ENCODE measurements at places on chromosomes 3 and 15.

DNA sequence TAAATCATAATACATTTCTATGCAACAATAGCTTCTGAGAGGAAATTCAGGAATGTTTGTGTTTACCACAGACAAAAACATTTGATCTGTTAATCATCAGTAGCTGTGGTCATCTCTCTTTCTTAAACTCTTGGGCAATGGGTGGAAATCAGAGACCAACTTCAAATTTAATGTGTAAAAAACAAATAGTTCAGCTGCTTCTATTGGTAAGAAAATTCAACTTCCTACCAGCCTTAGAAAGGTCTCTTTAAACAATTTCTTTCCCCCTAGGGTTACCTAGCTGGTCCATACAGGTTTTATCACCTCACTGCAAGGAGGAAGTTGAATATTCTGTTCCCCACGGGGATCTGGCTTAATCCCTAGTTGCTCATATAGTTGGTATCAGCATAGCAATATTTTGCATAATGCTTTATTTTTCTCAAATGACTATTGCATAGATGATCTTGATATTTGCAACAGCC lies 20.3 kb upstream of the PPP4R2 start:
- no peak for DNase-seq

DNA sequence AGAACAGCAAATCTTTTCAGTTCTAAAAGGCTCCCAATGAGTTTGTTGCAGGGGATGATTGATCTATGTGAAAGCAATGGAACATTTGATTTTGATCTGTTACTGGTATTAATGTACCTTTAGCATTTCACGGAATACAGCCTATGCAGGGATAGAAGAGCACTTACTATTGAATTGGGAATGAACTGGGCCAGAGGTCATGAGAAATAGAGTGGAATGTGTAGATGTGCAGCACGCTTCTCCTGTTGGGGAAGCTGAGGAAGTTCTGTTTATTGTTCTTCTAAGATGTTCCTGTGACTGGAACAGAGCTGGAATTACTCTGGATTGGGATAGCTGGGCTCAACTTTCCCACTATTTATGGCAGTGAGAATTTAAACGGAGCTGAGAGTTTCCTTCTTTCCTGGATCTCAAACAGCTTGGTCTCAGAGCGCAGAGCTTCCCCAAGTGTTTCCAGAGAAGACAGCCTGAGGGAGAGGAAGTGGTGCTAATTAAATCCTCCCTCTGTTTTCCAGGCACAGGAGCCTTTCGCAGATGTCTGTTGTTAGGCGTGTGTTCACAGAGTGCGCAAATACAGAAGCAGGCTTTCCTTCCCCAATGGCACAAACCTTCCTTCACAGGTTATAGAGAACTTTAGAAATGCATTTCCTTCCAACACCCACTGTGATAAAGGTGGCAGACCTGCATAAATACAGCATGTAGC lies 32.5 kb downstream of the TPRG1 start:
- no peak for DNase-seq

GRCh38 chr3:129045675-129046036 lies 14.9 kb upstream of the GP9 start:
- DNase-seq = no peak

DNA sequence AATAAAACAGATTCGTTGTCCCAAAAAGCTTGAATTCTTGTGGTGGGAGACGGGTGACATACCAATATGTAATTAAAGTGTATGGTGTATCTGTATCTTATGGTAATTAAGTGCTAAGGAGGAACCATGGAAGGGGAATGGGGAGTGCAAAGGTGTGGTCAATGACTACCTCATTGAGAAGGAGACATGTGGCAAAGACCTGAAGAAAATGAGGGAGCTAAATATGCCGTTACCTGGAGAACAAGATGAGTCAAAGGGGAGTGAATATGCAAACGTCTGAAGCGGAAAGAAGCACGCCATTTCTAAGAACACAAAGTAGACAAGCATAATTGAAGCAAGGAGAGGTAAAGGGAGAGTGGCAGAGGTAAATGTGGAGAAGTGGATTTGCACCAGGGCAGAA lies 115.7 kb downstream of the SI start:
- DNase-seq = no peak

GRCh38 chr3:69433969-69434325 lies 48.1 kb upstream of the FRMD4B start:
- no peak for DNase-seq

DNA sequence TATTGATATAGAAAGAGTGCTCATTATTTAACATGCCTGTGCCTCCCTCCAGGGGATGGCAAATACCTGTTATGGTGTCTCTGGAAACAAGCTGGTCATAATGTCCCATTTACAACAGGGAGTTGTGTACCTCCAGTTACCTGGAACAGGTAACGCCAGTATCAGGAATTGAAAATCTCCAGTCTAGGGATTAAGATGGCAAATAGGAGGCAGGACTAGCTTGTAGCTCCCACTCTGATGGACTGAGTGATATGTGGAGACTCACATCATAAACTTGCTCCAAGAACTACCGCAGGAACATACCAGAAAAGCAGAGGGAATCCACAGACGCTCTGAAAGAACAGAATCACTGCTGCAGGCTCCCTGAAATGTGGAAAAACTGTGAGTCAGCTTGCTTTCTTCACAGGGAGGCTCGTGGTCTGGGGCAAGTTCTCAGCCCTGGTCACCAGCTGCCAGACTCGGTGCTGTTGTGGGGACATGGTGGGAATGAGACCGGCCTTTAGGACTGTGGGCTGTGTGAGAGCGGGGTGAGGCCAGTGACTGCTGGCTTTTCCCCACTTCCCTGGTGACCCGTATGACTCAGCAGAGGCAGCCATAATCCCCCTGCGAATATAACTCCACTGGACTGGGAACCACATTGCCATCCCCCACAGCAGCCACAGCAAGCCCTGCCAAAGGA lies 97.4 kb downstream of the KCNAB1 start:
- DNase-seq = no peak

DNA sequence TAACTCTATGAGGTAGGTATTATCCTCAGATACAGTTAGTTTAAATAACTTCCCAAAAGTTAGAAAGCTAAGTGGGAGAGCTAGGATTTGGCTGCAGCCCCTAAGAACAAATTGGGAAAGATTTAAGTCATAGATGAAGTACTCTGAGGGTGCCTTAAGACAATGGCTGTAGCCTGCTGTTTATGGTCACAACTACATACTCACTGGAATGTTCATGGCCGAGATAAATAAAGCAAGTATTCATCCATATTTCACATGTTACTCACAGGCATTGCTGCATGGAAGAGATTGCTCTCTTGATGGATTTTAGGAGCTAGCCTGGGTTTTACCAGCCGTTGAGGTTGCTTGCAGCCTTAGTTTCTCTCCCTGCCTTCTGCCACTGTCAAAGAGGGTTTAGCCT lies 145.0 kb downstream of the CMSS1 start:
- DNase-seq = no peak

DNA sequence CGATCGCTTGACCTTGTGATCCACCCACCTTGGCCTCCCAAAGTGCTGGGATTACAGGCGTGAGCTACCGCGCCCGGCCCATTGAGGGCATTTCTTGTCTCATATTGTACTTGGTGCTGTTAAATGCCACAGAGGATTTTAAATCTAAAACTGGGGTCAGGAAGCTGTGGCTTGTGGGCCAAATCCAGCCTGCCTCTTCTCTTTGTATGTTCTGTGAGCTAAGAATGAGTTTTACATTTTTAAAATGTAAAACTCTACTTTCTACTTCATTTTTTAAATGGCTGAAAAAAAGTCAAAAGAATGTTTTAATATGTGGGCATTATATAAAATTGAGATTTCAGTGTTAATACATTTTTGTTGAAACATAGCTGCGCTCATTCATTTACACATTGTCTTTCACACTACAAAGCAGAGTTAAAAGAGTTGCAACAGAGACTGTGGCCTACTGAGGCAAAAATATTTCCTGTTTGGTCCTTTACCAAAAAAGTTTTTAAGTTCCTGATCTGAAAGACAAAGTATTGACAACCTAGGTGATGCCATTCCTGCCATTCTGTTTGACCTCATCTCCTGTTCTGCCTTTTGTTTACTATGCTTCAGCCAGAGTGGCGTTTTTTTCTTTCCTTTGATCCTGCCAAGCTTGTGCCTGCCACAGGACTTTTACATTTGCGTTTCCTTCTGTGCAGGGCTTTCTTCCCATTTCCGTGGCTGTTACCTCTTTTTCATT lies 50.4 kb downstream of the PDCD6IP start:
- DNase-seq = no peak

DNA sequence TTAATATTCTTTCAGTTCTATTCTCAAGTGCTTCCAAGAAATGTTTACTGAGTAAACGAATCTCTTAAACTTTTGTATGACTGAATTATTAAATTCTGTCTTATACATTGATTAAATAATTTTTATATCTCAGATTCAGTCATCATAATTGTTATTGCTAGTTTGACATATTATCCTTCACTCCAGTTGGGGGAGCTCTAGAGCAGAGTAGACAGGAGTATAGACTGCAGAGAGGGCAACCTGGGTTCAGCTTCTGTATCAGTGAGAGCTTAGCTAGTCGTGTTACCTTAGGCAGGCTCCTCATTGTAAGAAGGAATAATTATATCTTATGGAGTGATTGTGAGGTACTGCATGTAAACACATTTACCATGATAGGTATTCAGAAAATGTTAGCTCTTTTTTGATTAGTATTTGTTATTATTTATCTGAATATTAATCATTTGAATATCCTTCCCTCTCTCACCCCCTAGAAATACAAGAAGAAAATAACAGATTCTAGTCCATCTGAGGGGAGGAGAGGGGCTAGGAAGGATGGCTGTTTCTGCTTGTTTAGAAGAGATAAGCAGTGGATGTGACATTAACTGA lies 31.0 kb upstream of the ZCWPW2 start:
- no peak for DNase-seq

DNA sequence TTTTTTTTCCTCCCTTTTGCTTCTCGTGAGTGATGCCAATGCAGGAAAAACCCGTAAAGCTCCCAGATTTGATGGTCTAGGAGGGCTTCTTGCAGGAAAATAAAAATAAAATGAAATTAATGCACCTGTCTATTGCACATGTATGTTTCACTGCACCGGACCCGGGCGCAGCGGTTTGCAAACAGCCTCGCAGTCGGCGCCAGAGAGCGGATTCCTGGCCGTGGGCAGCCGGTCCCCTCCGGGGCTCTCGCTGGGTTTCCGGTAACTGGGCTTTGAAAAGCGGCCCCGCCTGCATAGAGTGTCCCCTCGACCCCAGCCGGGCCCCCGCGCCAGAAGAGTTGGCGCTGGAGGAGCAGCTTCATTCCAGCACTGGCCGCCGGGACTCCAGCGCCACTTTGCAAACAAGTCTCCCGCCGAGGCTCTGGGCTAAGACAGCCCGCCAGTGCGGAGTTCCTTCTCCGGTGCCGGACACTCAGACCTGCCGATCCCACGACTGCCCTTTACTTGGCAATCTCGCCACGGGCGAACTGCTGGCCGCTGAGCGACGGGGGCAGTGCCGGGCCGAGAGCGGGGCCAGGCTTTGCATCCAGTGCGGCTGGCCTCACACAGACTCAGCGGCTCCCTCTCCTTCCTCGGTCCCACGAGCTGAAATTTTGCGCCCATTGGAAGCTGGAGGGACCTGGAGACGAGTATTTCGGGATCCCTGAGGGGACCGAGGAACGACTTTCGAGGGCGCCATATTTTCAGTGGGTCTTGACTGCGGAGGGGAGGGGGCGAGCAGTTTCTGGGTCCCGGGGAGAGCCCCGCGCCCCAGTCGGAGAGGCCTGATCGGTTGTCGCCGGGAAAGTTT lies 225.9 kb upstream of the C2CD4B start:
- no peak for DNase-seq

DNA sequence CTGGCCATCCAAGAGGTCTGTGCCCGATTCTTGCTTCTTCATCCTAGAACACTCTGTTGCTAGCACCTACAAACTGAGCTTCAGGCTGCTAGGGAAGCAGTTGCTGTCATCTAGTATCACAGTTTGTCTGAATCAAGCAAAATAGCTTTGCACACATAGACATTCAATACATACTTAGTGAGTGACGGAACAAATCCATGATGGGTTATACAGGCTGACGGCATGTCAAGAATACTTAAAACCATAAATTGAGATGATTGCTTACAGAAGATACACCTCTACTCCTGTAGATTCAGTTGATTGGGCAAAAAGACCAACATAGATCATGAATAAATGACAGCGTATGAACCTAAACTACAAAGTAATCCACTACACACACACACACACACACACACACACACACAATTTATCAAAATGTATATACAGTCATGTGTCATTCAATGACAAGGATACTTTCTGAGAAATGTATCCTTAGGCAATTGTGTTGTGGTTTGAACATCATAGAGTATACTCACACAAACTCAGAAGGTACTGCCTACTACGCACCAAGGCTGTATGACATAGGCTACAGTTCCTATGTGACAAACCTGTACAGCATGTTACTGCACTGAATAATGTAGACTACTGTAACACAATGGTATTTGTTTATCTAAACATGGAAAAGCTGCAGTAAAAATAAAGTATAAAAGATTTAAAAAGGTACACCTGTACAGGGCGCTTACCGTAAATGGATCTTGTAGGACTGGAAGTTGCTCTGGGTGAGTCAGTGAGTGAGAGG lies 14.4 kb upstream of the HEG1 start:
- DNase-seq = no peak

DNA sequence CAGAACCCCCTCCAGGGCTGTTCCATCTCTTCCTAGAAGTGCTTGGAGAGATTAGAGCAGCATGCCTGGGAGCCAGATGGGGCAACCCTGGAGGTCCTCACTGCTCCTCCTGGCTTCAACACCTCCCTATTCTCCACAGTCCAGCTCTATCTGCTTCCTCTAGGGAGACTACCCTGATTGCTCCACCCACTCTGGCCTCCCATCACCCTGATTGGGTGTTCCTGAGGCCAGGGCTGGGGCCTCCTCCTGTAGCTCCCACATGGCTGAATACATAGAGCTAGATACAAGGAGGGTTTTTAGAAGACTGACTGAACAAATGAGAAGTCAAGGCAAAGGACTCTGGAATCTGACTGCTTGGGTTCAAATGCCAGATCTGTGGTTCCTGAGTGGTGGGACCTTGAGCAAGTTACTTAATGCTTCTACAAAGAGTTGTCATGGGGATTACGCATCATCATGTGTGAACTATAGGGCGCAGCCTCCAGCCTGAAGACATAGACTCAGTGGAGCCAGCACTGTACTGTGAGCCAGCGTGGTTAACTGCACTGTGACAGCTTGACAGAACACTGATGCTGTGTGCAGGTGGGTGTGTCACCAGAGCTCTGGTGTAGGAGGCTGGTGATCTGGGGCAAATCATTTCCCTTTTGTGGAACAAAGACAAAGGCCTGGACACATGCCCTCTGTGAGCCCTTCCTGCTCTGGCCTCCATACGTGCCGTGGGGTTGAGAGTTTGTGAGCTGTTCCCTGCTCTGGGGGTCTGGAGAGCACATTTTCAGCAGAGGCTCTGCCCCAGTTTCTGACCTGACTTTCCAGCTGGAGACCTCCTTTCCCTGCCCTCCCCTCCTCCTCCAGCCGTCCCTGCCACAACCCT lies 74.8 kb downstream of the SCN5A start:
- DNase-seq = no peak

- DNase-seq = no peak
Measured at GRCh38 chr3:140363801-140364200, 314.1 kb upstream of the TRIM42 start.

Data from NCI-H187 treated with DMSO at 0.1 percent for 48 hours (cell line).